ENCODE measurements at places on chromosomes 1 and 21.
A peak's percentile ranks its signal among the peaks of the same experiment; 100 is the strongest.

GRCh38 chr1:31444725-31445448, 31.9 kb downstream of the SERINC2 start:
- DNase-seq, result no peak

- DNase-seq, result no peak
Measured at GRCh38 chr1:100350787-100351094, 1.6 kb upstream of the CDC14A start.

- DNase-seq, result peak; percentile 17
Measured at GRCh38 chr1:204763773-204764427, 78.4 kb upstream of the LRRN2 start.

DNA sequence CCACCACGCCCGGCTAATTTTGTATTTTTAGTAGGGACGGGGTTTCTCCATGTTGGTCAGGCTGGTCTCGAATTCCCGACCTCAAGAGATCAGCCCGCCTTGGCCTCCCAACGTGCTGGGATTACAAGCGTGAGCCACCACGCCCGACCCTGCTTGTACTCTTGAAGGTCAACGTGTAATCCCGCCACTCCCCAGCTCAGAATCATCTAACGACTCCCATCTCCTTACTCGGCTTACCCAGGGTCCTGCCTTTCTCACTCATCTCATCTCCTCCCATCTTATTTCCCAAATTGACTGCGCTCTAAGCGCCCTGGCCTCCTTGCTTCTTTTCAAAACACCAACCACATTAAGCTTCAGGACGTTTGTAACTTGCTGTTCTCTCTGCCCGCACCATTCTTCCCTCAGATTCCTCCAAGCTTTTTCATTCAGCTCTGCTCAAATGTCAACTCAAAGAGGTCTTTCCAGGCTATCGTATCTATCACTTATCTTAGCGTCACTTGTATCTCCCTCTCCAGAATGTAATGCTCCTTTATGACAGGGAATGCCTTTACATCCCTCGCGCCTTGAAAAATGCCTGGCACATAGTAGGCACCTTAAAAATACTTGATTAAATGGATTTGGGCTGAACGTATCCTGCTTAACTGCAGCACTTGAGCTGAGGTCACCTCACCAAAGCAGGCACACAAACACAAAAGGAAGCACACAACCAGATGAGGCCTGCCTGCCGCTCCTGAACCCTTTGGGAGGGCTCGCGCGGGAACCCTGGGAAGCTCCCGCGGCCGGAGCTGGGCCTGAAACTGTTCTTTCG, 1.4 kb upstream of the USP1 start:
- no peak for DNase-seq

DNA sequence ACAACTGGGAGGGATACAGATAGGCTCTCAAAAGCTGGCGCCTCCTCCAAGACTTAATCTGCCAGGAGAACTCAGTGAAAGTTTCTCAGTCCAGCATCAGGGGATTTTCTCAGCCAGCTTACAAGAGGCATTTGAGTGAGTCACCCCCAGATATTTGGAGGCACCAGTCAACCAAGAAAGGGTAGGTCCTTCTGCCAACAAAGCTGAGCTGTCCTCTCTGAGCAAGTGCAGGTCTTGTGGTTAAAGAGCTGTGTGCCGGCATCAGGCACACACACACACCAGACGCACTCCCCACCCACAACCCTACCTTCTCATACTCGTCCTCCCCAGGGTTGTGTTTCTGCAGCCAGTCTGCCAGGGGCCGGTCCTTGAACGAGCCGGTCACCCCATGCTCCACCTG, 27.0 kb upstream of the PPP1R15B start:
- DNase-seq, result peak; percentile 48
